IPS-NIHi11 (cell line): ENCODE measurements at places on chromosomes 5 and 9.

GRCh38 chr5:28275931-28276330, 1237.5 kb upstream of the CDH9 start:
- DNase-seq = no peak

GRCh38 chr9:33817327-33818166, 587 bp downstream of the UBE2R2 start:
- DNase-seq = peak; percentile 76

- no peak for DNase-seq
Observed at GRCh38 chr9:76716085-76716672, 48.1 kb upstream of the PCA3 start.

DNA sequence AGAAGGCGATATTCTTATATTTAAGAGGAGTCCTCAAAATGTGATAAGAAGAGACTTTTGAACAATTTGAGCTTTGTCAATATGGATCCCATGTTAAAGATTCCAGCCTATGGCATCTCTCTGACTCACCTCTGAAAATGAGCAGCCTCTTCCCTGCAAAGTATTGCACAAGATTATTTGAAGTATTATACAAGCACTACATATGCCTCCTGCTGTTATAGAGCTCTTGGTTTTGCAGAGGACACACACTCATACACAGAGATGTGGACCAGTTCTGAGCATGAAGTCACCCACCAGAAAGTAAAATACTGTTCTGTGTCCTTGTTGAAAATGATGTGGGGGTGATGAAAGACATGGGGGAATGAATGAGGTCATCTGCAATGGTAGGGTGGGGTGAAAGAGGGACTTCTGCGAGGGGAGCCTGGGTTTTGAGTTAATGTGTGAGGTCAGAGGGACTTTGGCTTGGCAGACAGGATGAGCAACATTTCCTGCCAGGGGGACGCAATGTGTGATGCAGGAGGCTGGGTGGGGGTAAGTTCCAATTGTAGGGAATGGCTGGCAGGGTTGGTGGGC, 25.8 kb downstream of the FBXL7 start:
- DNase-seq = no peak

- no peak for DNase-seq
Observed at GRCh38 chr5:97670447-97670846, 487.4 kb upstream of the RIOK2 start.

GRCh38 chr9:76932757-76933156, 26.8 kb upstream of the PRUNE2 start:
- DNase-seq = no peak
